ENCODE measurements at places on chromosomes 3 and 15.

DNA sequence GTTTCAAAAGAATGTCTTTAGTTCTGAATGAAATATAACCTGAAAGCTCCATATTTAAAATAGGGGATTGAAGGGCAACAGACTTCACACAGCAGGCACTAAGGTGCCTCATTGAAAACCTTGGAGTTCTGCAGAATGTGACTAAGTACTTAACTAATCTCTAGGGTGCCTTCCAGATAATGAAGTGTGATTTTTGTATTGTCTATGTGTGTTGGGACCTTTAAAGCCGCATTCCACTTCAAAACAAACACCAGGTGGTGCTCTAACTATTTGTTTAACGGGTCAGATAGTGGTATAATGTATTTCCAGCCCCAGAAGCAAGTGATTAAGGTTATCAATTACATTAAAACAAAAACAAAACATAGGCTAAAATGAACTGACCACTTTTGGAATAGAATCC lies 28.0 kb downstream of the TFG start:
- DNase-seq = peak; percentile 4

DNA sequence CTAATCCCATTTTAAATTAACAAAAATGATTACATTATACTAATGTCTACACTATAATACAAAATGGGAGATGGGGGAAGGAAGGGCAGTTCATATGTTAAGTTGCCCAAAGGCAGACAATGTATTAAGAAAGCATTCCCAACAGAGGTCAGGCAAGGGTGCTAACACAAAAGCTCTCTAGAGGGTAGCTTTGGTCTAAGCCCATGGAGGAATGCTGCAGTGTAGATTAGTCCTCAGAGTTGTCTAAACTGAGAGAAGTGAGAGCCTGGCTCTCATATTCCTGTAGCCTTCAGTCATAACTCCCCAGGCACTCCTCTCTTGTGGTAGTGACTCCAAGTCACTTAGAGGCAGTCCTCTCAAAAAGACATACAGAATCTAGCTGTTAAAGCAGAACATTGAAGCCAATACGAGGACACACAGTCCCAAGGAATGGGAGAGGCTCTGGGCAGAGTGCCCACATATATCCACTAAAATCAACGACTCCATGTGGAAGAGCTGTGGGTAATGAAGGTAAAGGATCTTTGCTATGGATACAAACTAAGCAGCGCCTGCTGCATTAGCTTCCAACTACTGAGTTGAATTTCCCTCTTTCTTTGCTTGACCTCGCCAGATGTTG lies 14.5 kb downstream of the NEK10 start:
- DNase-seq = no peak

DNA sequence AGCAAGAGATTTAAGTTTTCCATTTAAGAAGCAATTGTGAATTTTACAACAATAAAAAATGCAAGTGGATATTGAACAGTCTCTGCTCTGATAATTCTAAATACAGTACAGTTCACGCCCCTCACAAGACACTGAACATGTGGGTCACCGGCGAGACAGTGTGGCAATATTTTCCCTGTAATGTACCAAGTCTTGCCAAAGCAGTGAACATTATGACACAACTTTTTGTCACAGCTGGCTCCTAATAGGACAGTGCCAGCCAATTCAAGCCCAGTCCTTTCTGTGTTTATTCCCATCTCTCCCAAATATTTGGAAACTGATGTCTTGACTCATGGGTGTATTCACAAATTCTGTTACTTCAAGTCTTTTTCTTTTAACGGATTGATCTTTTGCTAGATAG lies 62.3 kb downstream of the PPARG start:
- DNase-seq = no peak

DNA sequence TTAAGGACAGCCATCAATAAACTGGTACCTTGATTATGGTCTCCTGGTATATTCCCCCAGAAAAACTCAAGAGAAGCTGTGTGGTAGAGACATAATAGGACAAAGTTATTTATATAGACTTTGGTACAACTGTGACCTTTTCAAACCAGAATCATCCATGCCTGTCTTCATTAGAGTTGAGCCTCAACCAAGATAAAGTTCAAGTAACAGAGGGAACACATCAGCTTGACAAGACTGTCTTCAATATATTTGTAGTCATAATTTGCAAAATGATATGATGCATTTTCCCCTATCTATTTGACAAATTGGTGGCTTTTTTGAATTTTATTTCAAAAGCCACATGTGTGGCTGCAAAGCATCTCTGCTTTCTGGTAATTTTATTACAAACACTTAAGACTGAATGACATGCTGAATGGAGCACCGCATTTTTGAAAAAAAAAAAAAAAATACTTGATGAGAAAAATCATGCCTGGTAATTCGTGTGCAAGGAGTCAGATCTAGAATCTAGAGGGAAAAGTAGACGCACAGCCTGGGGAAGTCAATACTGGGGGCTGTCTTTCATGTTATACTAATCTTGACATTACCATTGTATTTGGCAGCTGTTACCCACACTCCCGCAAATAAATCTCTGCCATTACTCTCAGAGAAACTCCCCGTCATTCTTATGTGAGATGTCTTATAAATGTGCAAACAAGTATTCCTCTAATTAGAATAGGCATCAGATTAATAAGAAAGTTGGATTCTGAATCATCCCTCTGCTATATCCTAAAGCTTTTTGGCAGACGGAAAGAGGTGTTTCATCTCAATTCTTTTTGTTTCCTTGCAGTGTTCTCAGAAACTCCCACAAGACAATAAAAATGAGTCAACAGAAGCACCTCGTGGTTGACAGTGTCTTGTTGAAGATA lies 554.8 kb upstream of the CBLB start:
- no peak for DNase-seq

- DNase-seq = no peak
These were observed 9.0 kb downstream of the FGD5 start for GRCh38 chr3:14827776-14828175.

GRCh38 chr15:43213466-43213865 lies 7.4 kb downstream of the EPB42 start:
- no peak for DNase-seq

DNA sequence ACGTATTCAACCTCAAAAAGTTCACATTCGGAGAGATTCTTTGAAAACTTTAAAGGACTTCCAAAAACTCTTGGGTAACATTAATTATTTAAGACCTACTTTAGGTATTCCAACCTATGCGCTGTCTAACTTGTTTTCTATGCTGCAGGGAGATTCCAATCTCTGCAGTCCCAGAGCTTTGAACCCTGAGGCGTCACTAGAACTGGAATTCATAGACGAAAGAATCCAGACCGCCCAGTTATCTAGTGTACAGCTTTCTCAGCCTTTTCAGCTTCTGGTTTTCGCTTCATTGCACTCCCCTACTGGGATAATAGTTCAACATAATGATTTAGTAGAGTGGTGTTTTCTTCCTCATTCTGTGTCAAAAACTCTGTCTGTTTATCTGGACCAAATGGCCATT lies 711.3 kb downstream of the ROBO1 start:
- no peak for DNase-seq

- peak; percentile 90 for DNase-seq
These were observed 176.1 kb upstream of the THBS1 start for GRCh38 chr15:39404767-39405181.

DNA sequence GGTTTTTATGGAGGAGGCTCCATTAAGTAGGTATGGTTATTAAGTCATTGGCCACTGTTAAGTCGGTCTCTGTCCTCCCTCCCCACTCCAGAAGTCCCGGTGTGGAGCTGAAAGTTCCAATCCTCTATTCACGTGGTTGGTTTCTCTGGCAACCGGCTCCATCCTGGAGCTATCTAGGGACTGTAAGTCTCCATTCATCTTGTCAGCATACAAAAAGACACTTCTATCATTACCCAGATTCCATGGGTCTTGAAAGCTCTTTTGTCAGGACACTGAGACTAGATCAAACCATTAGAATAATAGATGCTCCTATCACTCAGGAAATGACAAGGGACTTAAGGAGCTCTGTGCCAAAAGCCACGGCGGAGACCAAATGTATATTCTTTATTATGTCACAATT lies 110.3 kb downstream of the PIK3CB start:
- DNase-seq = no peak

GRCh38 chr15:73946046-73946721 lies 19.9 kb downstream of the LOXL1 start:
- DNase-seq = no peak

GRCh38 chr15:87817553-87817952 lies 439.0 kb downstream of the NTRK3 start:
- DNase-seq = no peak

DNA sequence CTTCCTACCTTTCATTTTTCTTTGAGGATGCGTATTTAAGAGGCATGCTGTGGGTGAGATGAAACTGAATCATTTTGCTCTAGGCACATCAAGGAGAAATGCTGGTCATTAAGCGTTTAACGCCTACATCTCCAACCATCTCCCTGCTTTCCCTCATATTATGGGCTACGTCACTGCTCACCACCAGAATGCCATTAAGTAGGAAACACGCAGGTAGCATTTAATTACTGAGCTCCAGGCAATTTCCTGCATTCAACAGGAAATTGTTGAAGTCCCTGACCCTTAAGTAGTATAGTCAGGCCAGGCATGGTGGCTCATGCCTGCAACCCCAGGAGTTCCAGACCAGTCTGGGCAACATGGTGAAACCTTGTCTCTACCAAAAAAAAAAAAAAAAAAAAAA lies 66.1 kb downstream of the CHSY1 start:
- no peak for DNase-seq

DNA sequence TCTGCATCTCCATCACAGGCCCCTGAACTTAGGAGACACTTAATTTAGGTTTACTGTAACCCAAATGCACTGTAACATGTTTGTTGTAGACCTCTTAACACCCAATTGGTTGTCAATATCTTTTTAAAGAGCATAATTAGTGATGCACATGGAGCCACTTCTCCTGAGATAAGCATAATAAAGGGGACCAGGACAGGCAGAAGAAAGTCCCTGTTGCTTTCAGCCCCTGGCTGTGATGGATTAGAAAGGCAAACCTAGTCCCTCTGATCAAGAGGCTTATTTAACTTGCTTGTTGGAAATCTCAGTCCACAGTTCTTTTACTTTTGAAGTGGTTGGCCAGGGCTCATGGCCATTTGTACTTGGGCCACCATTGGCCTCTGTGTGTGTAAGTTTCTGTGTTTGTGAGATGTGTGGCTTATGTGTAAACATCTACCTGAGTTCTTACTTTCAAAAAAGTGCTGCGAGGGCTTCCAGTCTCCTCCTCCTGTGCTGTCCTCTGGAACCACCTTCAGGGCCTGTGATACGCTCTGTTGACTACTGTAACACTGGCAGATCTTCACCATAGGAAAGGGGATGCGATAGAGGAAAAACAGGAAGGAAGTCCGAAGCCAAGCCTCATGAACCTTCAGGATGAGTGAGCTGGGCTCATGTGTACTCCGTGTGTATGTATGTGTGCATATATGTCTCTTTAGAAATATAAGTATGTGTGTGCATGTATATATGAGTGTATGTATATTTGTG lies 136.2 kb downstream of the EPHB1 start:
- no peak for DNase-seq
